Stimulated activated CD4-positive, alpha-beta T cell treated with anti-CD3 and anti-CD28 coated beads, Interleukin-2, amount 100 ng/mL, for 4 hours (primary cell): ENCODE measurements at places on chromosomes 5 and 9.

GRCh38 chr9:98019098-98019497 is 36.0 kb downstream of the ANP32B start:
- no peak for DNase-seq

DNA sequence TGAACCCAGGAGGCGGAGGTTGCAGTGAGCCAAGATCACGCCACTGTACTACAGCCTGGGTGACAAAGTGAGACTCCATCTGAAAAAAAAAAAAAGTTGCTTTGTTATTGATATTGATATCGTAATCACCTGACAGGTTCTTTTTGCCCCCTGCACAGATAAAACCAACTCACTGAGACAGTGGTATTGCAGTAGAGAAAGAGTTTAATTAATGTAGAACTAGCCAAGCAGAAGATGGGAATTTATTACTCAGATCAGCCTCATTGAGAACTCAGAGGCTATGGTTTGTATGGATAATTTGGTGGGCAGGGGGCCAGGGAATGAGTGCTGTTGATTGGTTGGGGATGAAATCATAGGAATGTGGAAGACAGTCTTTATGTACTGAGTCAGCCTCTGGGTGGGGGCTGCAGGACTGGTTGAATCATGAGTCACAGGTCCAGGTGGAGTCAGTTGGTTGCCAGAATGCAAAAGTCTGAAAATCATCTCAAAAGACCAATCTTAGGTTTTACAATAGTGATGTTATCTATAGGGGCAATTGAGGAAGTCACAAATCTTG is 35.8 kb upstream of the MEGF10 start:
- DNase-seq: no peak

- DNase-seq: no peak
These were observed 272.6 kb downstream of the FANCC start for GRCh38 chr9:95044731-95045508.

GRCh38 chr9:35859990-35860339 is 10.2 kb downstream of the OR13J1 start:
- DNase-seq: no peak

DNA sequence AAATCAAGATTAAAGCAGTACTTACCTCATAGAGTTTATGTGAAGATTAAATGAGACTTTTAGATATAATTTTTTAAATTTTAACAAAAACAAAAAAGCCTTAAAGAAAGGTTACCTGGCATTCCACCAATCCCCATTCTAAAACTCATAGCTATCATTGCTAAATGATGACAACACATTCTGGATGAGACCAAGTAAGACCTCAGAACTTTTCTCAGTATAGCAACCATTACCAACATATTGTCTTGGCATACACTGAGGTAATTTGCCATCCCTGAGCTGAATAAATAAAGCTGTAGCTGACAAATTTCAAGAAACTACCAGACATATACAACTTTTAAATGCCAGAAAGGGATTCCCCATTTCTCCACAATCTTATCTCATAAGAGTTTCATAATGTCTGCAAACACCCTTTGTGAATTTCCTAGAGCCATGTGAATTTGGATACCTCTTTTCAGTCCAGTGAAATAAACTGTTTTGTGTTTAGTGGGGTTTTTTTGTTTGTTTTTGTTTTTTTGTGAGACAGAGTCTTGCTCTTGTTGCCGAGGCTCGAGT is 29.5 kb downstream of the RANBP3L start:
- DNase-seq: no peak

- DNase-seq: no peak
These were observed 13.8 kb downstream of the ABO start for GRCh38 chr9:133261103-133261752.

GRCh38 chr9:131024978-131025868 is 16.2 kb downstream of the LAMC3 start:
- no peak for DNase-seq

DNA sequence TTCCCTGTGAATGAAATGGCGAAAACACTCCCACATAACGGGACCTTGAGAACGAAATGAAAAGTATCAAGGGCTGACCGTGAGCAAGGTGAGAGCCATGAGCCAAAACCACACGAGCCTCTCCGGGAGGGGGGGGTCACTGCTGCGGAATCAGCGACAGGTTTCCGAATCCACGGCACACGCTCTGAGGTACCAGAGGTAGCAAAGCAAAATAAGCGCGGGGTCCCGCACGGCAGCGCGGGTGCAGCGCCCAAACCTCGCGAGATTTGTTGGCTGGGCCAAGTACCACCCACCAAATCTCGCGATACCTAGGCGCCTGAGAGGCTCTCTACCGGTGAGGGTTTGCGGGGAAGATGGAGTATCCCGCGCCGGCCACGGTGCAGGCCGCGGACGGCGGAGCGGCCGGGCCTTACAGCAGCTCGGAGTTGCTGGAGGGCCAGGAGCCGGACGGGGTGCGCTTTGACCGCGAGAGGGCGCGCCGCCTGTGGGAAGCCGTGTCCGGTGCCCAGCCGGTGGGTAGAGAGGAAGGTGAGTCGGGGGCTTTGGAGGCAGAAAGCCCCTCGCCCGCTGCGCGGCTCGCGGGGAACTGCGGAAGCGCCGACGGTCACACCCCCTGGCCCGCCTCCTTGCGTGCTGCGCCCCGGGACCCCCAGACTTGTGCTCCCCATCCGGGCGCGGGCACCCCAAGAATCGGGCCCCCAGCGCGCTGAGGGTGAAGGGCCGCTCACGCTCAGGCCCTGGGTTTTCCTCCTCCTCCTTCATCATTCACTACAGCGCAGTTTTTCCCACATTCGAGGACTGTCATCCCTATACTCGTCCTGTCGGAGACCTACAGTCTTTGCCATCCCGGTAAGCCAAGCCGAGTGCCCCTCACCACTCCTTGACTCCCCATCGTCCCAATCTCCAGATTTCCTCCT is at the start of gene ZNF346:
ZNF346 (plus strand) TSS at position 311 of the 917 bp plus-strand sequence; CDS start at position 354, 43 bp downstream.
- DNase-seq: peak; percentile 88

- DNase-seq: no peak
These were observed 16.2 kb upstream of the PTGS1 start for GRCh38 chr9:122354536-122355199.

- no peak for DNase-seq
These were observed 124.4 kb upstream of the NMUR2 start for GRCh38 chr5:152529440-152529839.

- DNase-seq: no peak
These were observed 12.1 kb downstream of the RHOBTB3 start for GRCh38 chr5:95743232-95743631.

DNA sequence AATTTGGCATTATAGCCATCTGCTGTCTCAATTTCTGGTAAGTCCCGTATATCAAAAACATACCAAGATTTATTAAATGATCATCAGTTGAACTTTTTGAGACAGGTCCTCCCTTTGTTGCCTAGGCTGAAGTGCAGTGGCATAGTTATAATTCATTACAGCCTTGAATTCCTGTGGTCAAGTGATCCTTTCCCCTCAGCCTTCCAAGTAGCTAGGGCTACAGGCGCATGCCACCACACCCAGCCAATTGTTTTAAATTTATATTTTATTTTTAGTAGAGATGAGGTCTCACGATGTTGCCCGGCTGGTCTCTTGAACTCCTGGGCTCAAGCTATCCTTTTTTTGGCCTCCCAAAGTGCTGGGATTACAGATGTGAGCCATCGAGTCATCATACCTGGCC is 418.9 kb downstream of the ARHGEF28 start:
- DNase-seq: no peak
